ENCODE measurements at places on chromosomes 13 and 19.

- DNase-seq, result no peak
Observed at GRCh38 chr13:80599765-80600164, 258.8 kb upstream of the SPRY2 start.

GRCh38 chr13:33919120-33919519 is 101.2 kb downstream of the RFC3 start:
- DNase-seq, result no peak

DNA sequence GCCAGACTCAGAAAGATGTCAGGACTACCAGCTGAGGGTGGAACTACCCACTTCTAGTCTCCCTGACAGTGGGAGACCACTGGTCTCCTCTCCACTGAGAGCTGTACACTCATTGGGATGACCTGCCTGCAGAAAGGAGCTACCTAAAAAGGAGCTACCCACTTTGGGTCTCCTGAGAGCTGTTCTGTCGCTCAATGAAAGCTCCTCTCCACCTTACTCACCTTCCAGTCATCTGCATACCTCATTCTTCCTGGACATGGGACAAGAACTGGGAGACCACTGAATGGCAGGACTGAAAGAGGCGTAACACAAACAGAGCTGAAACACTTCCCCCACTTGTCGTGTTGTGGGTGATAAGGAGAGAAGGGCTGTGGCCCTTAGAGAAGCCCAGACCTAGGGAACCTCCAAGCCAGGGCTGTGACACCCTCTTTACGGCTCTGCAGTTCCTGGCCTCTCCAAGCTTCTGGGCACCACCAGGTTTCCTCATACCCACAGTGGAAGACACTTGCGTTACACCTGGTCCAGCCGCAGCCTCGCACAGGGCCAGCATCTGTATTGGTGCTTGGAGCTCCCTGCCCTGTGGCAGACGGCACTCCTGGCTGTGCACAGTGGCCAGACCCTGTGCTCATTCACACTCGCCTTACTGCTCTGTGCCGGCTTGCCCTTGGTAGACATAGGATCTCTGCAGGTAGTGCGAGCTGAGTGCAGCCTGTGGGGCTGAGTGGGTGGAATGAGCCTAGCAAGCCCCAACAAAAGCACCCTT is 54.9 kb upstream of the SLITRK6 start:
- DNase-seq, result no peak

DNA sequence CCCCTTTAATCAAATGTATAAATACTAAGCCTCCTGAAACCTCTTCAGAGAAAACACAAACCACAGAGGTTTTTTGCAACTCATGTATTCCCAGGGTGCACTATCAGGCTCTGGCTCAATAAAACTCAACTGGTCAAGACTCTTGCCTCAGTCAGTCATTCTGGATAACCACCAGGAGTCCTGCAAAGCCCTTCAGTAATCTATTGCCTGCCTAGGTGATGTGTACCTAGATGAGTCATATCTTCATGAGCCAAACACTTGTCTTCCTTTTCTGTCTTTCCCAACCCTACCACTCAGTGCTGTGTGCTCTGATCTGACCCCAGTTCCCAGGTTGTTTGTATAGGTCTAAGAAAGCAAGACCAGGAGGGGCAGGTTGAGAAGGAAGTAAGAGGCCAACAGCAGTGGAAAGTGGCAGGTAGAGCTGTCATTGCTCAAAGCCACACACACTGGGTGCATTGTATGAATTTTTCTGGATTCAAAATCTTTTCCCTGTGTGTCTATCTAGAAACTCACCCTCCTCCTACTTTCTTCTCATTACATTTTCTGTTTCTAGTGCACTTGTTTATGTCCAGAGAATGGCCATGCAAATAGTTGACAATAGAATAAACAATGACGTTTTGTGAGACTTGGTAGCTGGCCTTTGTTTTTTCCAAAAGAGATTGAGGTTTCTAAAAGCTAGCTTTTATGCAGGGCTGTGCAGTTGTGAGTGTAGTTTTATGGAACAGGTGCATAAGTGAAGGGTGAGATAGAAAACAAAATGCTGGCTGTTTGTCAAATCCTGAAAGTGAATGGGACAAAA is 48.1 kb downstream of the PSG1 start:
- peak; percentile 66 for DNase-seq

DNA sequence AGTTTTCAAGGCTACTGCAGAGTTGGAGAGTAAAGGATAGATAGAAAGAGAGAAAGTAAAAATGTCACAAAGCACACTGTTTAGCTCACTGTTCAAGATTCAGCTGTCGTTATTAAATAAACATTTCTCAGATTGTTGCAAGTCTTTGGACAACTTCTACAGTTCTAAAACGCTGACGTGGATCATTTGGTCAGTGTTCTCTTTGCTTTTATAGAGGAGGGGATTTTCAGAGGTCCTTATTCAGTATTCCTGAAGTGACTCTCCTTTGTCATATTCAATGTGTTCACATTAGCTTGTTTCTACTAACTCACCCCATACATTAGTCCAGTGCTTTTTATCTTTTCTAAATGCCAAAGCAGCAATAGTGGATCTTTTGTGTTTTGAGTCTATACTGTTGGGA is 154.7 kb upstream of the ARGLU1 start:
- DNase-seq, result no peak

GRCh38 chr13:102117175-102117831 is 284.5 kb downstream of the FGF14 start:
- no peak for DNase-seq

DNA sequence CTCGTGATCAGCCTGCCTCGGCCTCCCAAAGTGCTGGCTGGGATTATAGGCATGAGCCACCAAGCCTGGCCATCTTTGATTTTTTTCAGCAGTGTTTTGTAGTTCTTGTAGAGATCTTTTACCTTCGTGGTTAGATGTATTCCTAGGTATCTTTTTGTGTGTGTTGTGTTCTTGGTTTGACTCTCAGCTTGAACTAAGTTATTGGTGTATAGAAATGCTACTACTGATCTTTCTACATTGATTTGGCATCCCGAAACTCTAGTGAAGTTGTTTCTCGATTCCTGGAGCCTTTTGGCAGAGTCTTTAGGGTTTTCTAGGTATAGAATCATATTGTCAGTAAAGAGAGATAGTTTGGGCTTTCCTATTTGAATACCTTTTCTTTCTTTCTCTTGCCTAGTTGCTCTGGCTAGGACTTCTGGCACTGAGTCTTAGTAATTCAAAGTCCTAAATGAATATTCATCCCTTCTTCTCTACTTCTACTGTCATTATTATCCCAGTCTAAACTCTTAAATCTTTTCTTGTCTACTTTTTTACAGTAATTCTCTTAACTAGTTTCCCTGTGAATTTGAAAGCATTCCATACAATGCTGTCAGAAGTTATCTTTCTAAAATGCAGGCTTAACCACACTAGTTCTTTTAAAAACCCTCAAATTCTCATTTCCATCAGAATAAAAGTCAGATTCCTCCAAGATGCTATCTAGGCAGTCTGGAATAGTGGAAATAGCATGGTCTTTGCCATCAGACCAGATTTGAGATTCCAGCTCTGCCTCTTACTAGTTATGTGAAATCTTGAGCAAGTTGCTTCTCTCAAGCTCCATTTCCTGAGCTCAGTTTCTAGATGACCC is 7.0 kb downstream of the GPR18 start:
- DNase-seq, result no peak

GRCh38 chr19:2653710-2654707 is 48.5 kb downstream of the GNG7 start:
- no peak for DNase-seq

DNA sequence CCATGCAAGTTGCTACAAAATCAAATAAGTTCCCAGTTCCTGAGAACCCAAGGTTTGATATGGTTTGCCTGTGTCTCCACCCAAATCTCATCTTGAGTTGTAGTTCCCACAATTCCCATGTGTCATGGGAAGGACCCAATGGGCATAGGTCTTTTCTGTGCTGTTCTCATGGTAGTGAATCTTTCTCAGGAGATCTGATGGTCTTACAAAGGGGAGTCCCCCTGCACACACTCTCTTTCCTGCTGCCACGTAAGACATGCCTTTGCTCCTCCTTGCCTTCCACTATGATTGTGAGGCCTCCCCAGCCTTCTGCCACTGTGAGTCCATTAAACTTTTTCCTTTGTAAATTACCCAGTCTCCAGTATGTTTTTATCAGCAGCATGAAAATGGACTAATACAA is 28.5 kb upstream of the TSHZ3 start:
- DNase-seq, result no peak

DNA sequence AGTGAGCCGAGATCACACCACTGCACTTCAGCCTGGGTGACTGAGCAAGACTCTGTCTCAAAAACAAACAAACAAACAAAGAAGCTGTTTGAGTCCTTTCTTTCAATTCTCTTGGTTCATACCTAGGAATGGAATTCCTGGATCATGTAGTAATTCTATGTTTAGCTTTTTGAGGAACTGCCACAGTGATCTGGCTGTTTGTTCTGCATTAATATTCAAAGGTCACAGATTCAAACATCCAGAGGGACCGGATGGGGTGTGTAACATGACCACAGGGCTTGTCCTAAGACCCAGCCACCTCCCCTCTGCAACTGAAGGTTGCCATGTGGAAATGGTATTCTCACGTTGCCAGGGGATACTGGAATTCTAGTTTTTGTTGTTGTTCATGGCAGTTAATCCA is 10.2 kb downstream of the COLGALT1 start:
- no peak for DNase-seq

DNA sequence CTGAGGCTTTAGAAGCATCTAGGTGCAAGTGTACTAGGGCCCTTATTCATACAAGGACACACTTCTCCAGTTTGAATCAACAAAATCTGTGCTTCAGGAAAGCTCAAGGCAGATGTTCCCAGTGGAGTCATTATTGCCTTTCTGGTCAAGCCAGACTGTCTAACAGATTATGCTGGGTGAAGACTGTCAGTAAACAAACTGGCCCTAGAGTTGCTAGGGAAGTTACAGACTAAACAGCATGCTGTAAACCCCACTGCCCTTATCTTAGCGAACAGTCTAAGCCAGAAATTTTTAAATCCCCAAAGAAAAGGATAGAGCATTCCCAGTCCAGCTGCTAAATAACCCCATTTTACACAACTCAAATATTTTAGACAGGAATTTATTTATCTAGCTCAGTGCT is 1701.3 kb upstream of the PRR20A start:
- DNase-seq, result no peak

- no peak for DNase-seq
Observed at GRCh38 chr13:36456577-36456976, 24.3 kb downstream of the CCNA1 start.

DNA sequence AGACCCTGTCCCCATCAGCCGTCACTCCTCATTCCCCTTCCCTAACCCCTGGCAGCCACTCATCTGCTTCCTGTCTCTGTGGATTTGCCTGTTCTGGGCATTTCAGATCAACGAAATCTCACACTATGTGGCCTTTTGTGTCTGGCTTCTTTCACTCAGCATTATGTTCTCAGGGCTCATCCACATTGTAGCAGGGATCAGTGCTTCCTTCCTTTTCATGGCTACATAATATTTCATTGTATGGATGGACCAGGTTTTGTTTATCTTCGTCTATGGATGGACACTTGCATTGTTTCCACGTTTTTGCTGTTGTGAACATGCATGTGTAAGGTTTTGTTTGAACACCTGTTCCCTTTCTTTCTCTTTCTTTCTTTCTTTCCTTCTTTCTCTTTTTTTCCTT is 41.3 kb downstream of the NWD1 start:
- DNase-seq, result no peak

- no peak for DNase-seq
Observed at GRCh38 chr13:32330441-32330840, 15.1 kb downstream of the BRCA2 start.
